SK-N-SH (cell line): ENCODE measurements at places on chromosomes 7 and 10. TPM values are rescaled to one million over a fixed set of nuclear protein-coding genes. Genes with fewer than 3 reads are reported as not detected.

LEP gene
- polyA plus RNA-seq = not detected in 2 replicates

MGMT gene
- polyA plus RNA-seq = 8.7 and 10.8 TPM in 2 replicates

EEF1AKMT2 gene
- polyA plus RNA-seq = 13.5 and 14.0 TPM in 2 replicates

GRID1 gene
- polyA plus RNA-seq = 0.13 and 0.24 TPM in 2 replicates

SVOPL gene
- not detected in 2 replicates for polyA plus RNA-seq

CLCN1 gene
- 0.10 and 0.12 TPM in 2 replicates for polyA plus RNA-seq

NSUN6 gene
- 5.3 and 7.8 TPM in 2 replicates for polyA plus RNA-seq

- H3K27me3 ChIP-seq = no peaks in the 10 kb centered on the region
- DNase-seq = no peak
- H3K36me3 ChIP-seq = no peaks in the 10 kb centered on the region
- no peak overlapping the region for H3K4me3 ChIP-seq
- H3K4me1 ChIP-seq = peaks cover 41% of the 10 kb centered on the region; the same call in 1 of the 2 replicates
- no peak overlapping the region for H3K27ac ChIP-seq
These were observed 116.5 kb downstream of the CCNY start for GRCh38 chr10:35452847-35453246.

DNA sequence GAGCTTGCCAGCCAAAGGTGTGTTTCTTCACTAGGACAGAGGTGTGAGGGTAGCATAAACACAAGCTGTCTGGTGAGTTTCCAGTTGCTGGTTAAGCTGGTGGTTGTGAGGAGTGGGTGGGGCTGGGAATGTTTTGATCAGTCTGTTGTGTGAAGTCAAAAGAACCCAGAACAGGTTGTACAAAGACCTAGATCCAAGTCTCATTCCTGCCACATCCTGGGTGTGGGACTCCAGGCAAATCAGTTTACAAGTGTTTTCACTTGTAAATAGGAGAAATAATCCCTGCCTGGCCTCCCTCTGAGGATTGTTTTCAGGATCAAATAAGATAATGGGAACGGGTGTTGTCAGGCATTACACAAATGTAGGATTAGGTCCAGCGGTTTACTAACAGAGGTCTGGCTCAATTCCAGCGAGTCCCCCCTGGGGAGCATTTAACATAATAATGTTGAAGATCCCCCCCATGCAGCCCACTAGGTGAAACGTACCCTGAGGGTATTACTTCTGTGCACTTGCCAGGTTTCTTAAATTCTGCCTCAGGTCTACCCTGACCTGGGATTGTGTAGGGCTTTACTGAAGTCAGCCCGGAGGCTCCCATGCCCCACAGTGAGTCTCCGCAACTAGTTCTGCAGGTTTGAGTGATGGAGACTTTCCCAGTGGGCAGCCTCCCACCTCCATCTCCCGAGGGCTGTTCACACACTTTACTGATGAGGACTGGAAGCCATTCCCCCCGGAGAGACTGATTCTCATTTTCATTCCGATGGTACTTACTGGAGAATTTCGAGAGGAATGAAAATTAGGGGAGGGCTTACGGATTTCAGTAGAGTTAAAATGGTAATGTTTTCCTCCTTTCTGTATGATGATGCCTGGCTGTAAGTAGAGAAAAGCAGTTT is 2.7 kb upstream of the FRAT2 start:
- no peaks in the 10 kb centered on the region for H3K27me3 ChIP-seq
- no peaks in the 10 kb centered on the region for H3K36me3 ChIP-seq
- no peak overlapping the region for H3K4me3 ChIP-seq
- no peak for DNase-seq

- H3K36me3 ChIP-seq = no peaks in the 10 kb centered on the region
- no peaks in the 10 kb centered on the region; the same call in 1 of the 2 replicates for H3K4me1 ChIP-seq
- no peak for DNase-seq
- H3K27ac ChIP-seq = no peak overlapping the region
- no peak overlapping the region for H3K4me3 ChIP-seq
- H3K27me3 ChIP-seq = no peaks in the 10 kb centered on the region
These were observed 5.4 kb upstream of the PWWP2B start for GRCh38 chr10:132391676-132392020.

DNA sequence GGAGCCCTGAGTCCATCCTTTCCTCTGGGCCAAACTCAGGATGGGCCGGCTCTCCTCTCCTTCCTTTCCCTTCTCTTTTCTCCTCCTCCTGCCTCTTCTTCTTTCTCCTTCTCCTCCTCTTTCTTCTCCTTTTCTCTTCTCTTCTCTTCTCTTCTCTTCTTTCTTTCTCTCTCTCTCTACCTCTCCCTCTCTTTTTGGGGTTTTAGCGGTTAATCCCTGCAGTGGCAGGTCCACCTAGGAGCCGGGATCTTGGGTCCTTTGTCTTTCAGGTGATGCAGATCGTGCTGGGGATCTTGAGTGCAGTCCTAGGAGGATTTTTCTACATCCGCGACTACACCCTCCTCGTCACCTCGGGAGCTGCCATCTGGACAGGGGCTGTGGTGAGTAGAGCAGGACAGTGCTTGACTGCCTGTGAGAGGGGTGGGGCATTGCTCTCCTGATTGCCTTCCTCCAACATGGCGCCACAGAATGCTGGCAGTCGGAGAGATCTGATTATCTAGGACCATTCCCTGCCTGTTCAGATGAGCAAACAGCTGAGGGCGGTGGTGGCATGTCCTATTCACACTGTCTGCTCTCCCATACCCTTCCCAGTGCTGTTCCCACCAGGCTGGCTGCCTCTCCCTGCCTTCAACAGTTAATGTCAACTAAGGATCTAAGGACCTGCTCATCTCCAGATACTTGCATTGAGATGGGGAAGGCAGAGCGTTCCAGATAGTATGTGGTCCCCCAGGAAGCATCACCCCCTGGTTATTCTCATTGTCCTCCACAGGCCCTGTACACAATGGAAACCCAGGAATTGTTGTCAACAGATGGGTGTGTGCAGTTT is 1.6 kb downstream of the TMEM176A start:
- H3K4me1 ChIP-seq = peaks cover 7% of the 10 kb centered on the region
- DNase-seq = no peak
- H3K27me3 ChIP-seq = no peaks in the 10 kb centered on the region
- H3K27ac ChIP-seq = no peak overlapping the region
- no peak overlapping the region for H3K4me3 ChIP-seq
- H3K36me3 ChIP-seq = no peaks in the 10 kb centered on the region

DNA sequence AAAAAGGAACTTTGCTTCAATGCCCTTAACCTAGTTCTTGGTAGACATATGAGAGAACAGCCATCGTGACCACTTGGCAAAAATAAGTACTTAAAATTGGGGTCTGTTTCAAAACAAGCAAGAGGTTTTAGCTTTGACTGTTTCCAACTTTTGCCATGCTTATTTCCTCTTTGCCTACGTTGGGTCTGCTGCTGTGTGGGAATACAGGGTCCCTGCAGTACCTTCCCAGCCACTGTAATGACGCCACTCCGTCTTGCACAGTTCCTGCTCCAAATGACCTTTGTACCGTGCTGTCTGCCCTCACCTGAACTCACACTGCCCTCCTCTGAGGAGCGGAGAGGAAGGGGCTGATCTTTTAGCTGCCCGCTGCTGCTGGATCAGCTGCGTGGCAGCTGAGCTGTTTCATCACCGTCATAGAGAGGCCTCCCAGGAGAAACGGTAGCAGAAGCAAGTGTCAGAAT is 133.1 kb downstream of the MAPK8 start:
- DNase-seq = no peak
- peaks cover 17% of the 10 kb centered on the region for H3K36me3 ChIP-seq
- no peak overlapping the region for H3K27ac ChIP-seq
- no peaks in the 10 kb centered on the region for H3K27me3 ChIP-seq

DNA sequence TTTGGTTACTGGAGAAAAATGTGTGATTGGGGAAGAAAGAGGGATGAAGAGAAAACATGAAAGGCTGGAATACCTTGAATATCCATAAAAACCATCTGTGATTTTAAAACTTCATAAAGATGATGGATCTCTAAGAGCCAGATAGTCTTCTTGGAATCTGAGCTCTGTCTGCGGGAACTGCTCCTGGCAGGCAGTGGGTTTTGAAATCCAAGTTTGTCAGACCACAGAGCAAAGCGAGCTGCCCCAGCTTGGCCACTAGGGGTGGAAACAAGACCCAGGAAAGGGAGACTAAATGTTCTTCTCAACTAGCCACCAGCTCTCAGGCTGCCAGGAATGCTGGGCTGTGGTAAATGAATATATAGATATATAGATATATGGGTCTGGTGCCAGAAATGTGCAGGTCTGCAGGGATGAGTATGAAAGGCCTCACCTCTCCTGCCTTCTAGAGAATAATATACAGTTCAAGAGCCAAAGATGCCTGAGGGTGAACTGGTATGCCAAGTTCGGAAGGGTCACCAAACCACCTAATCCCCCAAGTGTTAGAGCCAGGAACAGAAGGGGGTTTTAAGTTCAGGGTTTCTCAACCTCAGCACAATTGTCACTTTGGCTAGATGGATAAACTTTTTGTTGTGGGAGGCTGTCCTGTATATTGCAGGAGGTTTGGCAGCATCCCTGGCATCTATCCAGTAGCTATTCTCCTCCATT is 208.8 kb downstream of the KCNMA1 start:
- DNase-seq = no peak
- H3K36me3 ChIP-seq = no peaks in the 10 kb centered on the region
- peak overlapping the region; percentile 11; the same call in 1 of the 2 replicates for H3K27ac ChIP-seq
- H3K27me3 ChIP-seq = no peaks in the 10 kb centered on the region
- no peak overlapping the region for H3K4me3 ChIP-seq

DNA sequence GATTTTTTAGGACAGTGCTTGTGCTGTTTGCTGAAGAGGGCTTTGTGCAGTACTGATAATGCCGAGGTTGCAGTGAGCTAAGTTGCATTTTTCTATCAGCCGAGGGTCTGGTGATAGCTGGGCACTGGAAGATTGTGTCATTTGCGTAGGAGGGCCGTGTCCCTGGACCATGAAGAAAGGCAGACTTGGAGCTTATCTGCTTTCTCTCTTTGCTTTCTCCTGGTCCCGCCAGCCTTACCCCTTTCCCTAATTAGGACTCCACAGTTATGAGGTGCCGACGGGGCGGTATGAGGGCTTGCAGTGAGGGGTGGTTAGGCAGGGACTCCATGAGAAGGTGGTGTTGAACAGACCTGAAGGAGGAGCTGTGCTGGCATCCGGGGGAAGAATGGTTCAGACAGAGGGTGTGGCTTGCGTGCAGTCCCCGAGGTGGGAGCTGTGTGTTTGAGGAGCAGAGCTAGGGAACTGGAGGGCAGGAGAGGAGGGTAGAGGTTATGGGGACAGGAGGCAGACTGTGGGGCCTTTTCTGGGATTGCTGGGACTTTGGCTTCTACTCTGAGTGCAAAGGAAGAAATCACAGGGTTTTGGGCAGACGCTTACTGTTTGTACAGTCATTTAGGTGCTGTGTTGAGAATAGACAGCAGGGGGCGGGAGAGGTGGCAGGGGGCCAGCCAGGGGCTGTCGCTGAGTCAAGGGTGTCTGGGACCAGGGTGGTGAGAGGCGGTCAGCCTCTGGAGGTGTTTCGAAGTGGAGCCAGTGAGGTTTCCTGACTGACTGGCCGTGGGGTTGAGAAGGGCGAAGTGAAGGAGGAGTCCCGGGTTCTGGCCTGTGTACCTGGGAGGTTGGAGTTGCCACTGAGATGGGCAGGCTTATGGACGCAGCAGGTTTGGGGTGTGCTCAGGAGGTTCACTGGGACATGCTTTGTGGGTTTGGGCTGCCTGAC is 43.4 kb downstream of the PRF1 start:
- H3K4me1 ChIP-seq = peaks cover 52% of the 10 kb centered on the region; the same call in 1 of the 2 replicates
- DNase-seq = peak; percentile 75
- no peak overlapping the region for H3K4me3 ChIP-seq

- H3K27me3 ChIP-seq = no peaks in the 10 kb centered on the region
- no peak for DNase-seq
- H3K36me3 ChIP-seq = no peaks in the 10 kb centered on the region
- H3K27ac ChIP-seq = no peak overlapping the region
- peaks cover 6% of the 10 kb centered on the region; the same call in 1 of the 2 replicates for H3K4me1 ChIP-seq
- H3K4me3 ChIP-seq = no peak overlapping the region
These were observed 2.6 kb downstream of the PLEKHS1 start for GRCh38 chr10:113754125-113754524.

GRCh38 chr7:122143376-122143750 is 686 bp downstream of the AASS start:
- peaks cover 20% of the 10 kb centered on the region; the same call in 1 of the 2 replicates for H3K27me3 ChIP-seq
- peak overlapping the region; percentile 74 for H3K4me3 ChIP-seq
- H3K36me3 ChIP-seq = no peaks in the 10 kb centered on the region
- H3K27ac ChIP-seq = no peak overlapping the region

- no peaks in the 10 kb centered on the region for H3K27me3 ChIP-seq
- peaks cover 40% of the 10 kb centered on the region for H3K36me3 ChIP-seq
- H3K27ac ChIP-seq = no peak overlapping the region
- DNase-seq = no peak
- H3K4me1 ChIP-seq = peaks cover 5% of the 10 kb centered on the region; the same call in 1 of the 2 replicates
These were observed 10.5 kb downstream of the DDX56 start for GRCh38 chr7:44563171-44563679.

GRCh38 chr7:127609297-127609696 is 8.6 kb downstream of the PAX4 start:
- no peaks in the 10 kb centered on the region for H3K36me3 ChIP-seq
- peaks cover 10% of the 10 kb centered on the region for H3K27me3 ChIP-seq
- DNase-seq = no peak
- no peaks in the 10 kb centered on the region for H3K4me1 ChIP-seq

DNA sequence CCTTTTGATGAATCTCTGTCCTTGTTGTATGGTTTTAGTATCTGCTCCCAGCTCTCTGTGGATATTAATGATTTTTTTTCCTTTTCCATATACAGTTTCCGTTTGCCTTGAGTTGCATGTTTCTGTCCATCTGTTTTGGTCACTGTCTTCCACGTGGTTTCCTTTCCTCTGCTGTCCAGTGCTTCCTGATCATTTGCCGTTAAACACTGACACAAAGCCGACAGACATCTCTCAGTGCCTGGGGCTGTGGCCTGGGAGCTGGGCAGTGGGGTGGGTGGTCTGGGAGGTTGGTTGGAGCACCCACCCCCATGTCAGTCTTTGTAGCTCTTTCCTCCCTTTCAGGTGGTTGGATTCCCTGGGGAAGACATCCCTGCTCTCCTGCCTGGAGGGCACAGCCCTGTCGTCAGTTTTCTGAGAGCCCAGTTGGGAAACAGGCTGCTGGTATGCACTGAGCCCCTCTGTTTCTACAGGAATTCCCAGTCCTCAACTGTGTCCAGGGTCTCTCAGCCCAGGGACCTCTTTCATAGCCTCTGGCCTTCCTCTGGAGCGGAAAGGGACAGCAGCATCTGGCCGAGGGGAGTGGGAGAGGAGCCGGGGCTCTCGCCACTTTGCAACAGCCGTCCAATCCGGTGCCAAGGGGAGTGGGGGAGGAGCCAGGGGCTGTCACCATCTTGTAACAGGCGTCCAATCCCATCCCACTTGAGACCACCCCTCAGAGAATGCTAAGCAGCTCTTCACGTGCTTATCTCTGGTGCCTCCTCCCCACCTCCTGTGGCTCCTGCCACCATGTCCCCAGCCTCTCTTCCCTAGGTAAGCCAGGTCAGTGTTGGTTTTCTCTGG is 26.7 kb upstream of the MKI67 start:
- H3K36me3 ChIP-seq = no peaks in the 10 kb centered on the region
- H3K4me1 ChIP-seq = peaks cover 14% of the 10 kb centered on the region; the same call in 1 of the 2 replicates
- H3K27me3 ChIP-seq = no peaks in the 10 kb centered on the region
- DNase-seq = peak; percentile 79
